Stimulated activated CD4-positive, alpha-beta T cell treated with anti-CD3 and anti-CD28 coated beads, Interleukin-4, amount 100 ng/mL, for 48 hours (primary cell): ENCODE measurements at places on chromosomes 7 and 10.

GRCh38 chr7:75716992-75717626 lies 21.6 kb downstream of the HIP1 start:
- DNase-seq, result no peak

- DNase-seq, result no peak
Measured at GRCh38 chr7:569071-569855, 49.6 kb upstream of the PDGFA start.

GRCh38 chr10:128149267-128150014 lies 23.2 kb upstream of the MKI67 start:
- no peak for DNase-seq

- no peak for DNase-seq
Measured at GRCh38 chr10:118167056-118167700, 120.4 kb upstream of the RAB11FIP2 start.

GRCh38 chr7:48154792-48155413 lies 16.4 kb upstream of the ABCA13 start:
- no peak for DNase-seq

GRCh38 chr10:8830876-8831275 lies 776.4 kb downstream of the GATA3 start:
- DNase-seq, result no peak

DNA sequence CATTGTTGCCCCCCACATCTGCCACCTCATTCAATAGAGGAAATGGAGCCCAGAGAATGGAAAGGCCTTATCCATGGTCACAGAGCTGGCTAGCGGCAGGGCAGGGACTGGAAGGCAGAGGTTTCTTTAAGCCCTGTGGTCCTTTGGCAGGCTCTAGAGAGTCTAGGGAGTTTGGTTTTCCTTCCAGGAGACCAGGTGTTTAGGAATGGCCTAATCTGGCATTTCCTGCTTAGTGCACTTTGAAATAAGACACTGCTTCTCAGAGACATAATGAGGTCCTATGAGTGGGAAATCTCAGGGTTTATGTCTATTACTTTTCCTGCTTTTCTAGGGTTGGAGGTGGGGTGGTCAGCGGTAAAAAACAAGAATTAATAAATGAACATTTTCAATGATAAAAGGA lies 6.1 kb downstream of the MARVELD1 start:
- DNase-seq, result no peak

DNA sequence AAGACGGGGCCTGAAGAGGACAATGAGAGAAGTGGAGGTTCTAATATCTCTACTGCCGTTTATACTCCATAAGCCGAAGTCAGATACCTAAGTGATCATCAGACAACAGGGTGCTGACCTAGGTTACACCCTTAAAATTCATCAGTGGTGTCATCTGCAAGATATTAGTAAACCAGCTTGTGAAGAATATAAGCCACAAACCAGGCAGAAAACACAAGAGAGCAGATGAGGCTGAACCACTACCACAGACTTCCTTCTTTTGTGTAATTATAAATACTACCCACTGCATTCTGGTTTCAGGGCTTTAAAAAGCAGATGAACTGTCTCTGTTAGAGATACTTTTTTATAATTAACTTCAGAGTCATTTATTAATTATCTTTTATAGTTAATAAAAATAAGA lies 69.0 kb upstream of the LRRC17 start:
- DNase-seq, result no peak

DNA sequence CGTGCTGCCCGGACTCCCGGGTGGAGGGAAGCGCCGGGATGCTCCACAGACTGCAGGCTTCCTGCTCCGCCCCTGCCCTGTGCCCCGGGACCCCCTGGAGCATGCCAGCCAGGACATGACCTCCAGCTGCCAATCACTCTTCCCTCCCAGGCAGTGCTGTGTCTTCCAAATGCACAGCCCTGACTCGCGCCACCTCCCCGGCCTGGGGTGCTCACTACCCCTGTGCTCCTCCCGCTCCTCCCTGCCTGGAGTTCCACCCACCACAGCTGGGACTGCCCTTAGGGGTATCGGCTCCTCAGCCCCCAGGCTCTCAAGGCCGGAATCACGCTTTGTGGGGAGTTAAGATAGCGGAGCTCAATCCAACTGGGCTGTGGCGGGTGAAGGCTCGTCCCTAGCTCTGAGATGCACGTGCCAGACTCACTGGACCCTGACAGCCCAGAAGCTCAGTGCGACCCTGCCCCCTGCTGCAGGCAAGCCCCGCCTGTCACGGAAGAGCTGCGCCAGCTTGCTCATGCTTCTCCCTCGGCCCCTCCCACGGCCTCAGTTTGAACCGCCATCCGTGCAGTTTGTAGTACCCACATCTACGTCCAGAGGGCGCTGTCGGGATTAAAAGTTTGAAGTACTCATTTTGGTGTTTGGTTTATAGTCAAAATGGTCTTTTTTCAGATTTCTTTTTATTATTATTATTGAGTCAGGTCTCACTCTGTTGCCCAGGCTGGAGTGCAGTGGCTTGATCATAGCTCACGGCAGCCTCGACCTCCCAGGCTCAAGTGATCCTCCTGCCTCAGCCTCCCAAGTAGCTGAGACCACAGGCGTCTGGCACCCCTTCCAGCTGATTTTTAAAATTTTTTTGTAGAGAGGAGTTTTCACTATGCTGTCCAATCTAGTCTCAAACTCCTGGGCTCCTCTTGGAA lies 142.5 kb upstream of the TCERG1L start:
- peak; percentile 78 for DNase-seq

GRCh38 chr10:22464966-22465629 lies 119.8 kb downstream of the SPAG6 start:
- DNase-seq, result no peak

GRCh38 chr7:6221340-6222319 lies 50.8 kb downstream of the CYTH3 start:
- DNase-seq, result no peak

GRCh38 chr10:23172429-23173213 lies 19.5 kb upstream of the PTF1A start:
- DNase-seq, result no peak
